ENCODE measurements at places on chromosomes 4 and X.

DNA sequence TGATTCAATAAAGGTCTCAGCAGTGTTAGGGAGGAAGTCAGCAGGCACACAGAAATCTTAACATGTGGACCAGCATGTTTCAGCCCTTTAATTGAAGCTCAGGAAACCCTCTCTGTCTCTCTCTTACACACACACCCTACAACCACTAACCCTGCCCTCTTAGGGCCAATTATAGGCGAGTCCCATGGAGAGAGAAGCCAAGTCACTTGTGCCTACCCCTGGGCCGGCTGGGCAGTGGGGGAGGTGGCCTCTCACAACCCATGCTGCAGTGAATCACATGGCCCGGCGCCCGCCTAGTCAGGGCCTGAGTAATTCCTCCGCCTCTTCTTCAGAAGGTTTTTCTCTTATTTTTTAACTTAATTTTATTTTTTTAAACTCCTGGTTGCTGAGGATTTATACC lies 3.7 kb downstream of the FGD1 start:
- no peak for DNase-seq

GRCh38 chr4:176309772-176310171 lies 10.0 kb upstream of the SPCS3 start:
- DNase-seq = no peak

- DNase-seq = no peak
Measured at GRCh38 chrX:46739736-46740135, 19.2 kb downstream of the SLC9A7 start.

- DNase-seq = no peak
Measured at GRCh38 chr4:90922174-90922573, 795.0 kb downstream of the CCSER1 start.

All from COR-L47 (cell line).